Stimulated activated CD4-positive, alpha-beta T cell treated with anti-CD3 and anti-CD28 coated beads, Interleukin-4, amount 100 ng/mL, for 24 hours (primary cell): ENCODE measurements at places on chromosomes 11 and 22.

GRCh38 chr11:72609476-72609875 is 64.7 kb downstream of the PDE2A start:
- DNase-seq: no peak

- DNase-seq: no peak
Observed at GRCh38 chr11:76268498-76268897, 62.2 kb upstream of the WNT11 start.

- DNase-seq: no peak
Observed at GRCh38 chr11:7672276-7672959, 882 bp downstream of the CYB5R2 start.

DNA sequence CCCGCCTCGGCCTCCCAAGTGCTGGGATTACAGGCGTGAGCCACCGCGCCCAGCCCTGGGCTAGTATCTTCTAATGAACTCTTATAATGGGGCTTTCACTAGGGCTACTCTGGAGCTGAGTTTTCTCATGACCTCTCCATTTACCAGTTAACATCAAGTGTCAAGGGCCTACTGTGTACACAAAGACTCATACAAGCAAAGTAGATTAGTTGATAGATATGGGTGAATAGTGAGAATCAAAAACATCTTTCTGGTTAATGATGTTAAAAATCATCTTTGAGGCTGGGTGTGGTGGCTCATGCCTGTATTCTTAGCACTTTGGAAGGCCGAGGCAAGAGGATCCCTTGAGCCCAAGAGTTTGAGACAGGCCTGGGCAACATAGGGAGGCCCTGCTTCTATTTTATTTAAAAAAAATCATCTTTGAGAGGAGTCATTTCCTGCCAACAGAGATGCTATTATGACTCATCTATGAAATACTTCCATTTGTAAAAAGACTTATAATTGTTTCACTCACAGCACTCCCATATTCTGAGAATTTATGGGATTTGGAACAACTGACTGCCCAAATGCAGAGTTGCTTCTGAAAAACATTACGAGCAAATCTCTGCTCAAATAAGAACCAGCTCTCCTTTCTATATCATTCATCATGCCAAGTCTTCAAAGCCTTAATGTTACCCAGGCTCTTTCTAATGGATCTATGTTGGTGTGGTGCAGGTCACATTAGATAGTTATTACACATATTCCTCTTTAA is 57.0 kb downstream of the GDPD4 start:
- DNase-seq: no peak
